ENCODE measurements at places on chromosomes 6 and 20.

GRCh38 chr6:137145421-137145820 lies 28.0 kb downstream of the IL22RA2 start:
- DNase-seq, result no peak

DNA sequence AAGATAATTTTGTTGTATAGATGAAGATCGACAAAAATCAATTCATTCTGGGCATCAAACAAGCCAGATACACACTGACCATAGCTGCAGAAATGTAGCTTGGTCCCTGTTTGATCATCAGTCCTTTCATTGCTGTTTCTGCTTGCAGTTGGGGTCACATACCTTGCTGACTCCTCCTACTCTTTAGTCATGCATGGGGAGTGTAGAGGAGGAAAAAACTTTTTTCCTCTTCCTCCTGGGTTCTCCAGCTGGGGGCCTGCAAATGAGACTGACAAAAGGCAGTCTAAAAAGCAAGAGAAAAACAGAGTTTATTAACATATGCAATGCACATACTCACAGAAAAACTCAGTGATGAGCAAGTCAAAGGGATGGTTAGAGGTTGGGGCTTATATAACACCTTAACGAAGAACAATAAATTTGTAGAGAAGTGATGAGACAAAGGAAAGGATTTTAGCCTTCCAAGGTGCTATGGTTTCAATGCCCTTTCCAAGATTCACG lies 105.8 kb downstream of the QRSL1 start:
- no peak for DNase-seq

DNA sequence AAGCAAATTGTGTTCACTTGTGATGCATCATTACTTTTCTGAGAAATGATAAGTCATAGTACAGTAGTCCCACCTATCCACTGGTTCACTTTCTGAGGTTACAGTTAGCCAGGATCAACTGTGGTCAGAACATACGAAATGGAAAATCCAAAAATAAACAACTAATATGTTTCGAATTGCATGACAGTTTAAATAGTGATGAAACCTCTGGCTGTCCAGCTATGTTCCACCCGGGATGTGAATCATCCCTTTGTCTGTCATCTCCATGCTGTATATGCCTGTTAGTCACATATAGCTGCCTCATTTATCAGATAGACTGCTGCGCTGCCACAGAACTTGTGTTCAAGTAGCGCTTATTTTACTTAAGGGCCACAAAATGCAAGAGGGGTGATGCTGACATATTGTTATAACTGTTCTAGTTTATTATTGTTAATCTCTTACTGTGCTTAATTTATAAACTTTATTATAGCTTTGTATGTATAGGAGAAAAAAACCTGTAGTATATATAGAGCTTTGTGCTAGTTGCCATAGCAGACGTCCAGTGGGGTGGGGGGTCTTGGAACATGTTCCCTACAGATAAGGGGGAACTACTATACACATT lies 29.2 kb downstream of the AFDN start:
- no peak for DNase-seq

GRCh38 chr6:20777801-20778200 lies 243.5 kb downstream of the CDKAL1 start:
- no peak for DNase-seq

- DNase-seq, result no peak
Measured at GRCh38 chr6:115969930-115970273, 90.8 kb downstream of the FRK start.

GRCh38 chr20:36091561-36092397 lies 62.8 kb upstream of the EPB41L1 start:
- DNase-seq, result no peak

- DNase-seq, result no peak
Measured at GRCh38 chr6:36063318-36064060, 35.9 kb downstream of the MAPK14 start.

DNA sequence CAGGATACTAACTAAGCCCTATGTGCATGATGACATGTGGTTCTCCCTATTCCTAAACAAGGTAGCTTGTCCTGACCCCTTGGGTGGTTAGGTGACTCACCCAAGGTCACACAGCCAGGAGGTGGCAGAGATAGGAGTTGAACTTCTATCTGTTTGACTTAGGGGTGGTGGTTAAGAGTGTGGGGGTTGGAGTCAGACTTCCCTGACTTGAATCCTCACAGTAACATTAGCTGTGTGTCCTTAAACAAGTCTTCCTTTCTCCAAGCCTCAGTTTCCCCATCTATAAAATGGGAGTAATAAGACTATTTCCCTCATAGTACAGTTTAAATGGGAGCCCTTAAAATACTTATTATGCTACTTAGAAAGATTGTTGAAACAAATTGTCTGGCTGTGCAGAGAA lies 21.9 kb downstream of the SLC12A5 start:
- no peak for DNase-seq

- DNase-seq, result no peak
Measured at GRCh38 chr6:109298605-109299264, 83.5 kb downstream of the CD164 start.

DNA sequence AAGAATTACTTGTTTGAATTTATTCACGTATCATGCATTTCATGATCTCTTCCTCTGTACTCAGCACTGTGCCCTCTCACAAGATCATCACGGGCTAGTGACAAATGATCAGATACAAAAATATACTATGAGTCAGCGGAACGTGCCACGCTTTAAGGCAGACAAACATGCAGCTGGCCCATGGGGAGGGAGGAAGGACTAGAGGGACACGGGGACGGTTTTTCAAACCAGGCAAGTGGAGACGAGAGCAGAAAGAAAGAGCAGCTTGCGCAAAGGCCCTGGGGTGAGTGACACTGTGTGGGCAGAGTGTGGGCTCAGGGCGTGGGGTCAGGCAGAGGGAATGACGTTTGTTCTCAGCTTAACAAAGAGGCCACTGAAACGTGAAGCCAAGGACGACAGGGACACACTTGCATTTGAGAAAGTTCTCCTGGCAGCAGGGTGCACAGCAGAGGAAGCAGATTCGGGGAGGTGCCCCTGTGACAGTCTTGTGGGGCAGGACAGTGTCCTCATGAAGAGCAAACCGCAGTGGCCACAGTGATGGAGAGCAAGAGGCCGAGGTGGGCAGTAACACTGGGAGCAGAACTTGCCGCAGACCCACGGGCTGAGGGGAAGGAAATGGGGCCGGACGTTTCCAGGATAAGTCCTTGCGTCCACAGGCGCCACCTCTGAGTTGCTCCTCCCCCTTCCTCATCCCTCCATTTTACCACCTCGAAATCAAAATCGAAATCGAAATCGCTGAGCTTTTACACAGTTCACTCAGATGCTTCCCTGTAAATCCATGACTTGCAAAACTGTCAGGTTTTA lies 6.9 kb upstream of the RPS6KA2 start:
- DNase-seq, result no peak

- DNase-seq, result no peak
Measured at GRCh38 chr20:23293689-23294088, 56.9 kb upstream of the NXT1 start.

DNA sequence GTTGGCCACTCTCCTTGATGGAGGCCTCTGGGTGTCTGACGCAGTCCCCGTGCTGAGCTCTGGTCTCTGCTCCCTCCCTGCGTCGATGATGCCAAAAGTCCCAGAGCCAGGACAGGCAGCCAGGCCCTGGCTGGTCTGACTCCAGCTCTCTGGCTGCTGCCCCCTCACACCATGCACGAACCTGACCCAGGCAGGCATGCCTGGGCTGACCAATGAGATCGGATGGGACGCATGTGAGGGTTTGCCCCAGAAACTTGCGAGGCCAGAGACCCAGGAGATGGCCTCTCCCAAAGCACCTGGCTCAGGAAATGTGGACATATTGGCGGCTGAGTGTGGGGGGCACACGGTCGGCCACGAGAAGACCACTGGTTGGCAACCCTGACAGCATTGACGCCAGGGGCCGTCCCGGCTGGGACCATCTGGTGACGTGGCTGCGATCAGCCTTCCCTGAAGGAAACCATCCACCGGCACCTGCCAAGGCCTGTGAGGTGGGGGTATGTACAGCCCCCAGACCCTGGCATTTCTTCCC lies 51.2 kb upstream of the FRMD1 start:
- DNase-seq, result no peak

DNA sequence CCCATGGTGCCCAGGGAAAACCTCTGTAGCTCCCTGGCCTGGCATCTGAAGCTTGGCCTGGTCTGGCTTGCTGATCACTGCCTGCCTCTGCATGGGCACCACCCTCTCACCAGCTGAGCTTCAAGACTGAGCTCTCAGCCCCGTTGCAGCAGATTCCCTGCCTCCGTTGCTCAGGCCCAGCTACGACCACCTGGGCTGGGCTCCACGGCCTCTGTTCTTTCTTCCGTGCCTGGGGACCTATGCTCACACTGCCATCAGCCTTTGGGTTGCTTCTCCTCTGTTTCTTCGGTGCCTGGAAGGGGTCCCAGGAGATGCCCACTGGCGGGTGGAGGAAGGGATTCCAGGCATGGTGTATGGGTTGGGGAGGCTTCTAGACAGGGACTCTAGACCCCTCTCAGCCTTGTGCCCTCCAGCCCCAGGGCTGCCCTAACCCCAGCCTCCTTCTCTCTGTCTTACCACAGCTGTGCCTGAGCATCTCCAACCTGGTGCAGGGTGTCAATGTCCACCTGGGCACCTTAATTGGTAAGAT lies 9.1 kb downstream of the BPIFB2 start:
- DNase-seq, result no peak

- no peak for DNase-seq
Measured at GRCh38 chr20:34004790-34005457, 11.2 kb downstream of the RALY start.

- no peak for DNase-seq
Measured at GRCh38 chr6:157551041-157551832, 170.2 kb downstream of the ZDHHC14 start.

GRCh38 chr6:1217396-1217795 lies 94.5 kb upstream of the FOXQ1 start:
- DNase-seq, result no peak

DNA sequence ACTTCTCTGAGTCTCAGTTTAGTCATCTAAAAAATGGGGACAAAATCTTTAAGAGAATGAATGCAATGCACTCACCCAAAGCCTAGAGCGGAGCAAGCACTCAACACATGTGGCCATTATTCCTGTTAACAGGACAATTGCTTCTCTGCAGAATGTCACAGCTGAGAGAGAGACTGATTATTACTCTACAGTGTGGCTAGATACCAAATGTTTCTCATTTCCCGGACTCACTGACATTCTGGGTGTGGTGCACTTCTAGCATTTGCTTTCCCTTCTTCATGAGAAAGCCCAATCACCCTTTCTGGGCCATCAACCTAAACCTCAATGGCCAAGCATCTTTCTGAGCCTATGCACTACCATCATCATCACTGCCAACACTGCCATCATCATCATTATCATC lies 273.9 kb downstream of the ZNF217 start:
- DNase-seq, result no peak

DNA sequence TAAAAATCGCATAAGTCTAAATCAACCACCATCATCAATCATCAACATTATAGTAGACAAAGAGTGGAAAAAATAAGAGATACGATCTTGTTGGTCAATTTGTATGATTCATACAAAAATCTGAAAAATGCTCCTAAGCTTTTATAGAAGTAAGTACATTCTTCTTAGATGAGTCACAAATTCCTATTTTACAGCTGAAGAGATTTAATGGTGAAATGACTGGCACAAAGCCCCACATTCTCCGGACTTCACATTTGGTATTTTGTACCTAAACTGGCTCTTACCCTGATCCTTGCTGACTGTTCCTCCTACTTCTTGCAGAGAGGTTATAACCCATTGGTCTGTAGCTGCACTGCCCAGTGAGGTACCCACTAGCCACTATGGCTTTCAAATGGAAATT lies 29.9 kb upstream of the PREP start:
- no peak for DNase-seq

GRCh38 chr20:63826753-63827152 lies 4.3 kb downstream of the ZBTB46 start:
- no peak for DNase-seq

DNA sequence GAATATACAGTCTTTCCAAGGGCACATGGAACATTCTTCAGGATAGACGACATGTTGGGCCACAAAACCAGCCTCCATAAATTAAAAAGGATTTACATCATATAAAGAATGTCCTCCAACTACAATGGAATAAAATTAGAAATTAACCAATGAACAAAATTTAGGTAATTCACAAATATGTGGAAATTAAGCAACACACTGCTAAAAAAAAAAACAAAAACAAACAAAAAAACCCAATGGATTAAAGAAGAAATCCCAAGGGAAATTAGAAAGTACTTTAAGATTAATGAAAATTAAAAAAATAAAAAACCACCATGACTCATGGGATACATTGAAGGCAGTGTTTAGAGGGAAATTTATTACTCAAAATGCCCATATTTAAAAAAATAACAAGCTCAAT lies 21.4 kb upstream of the NT5E start:
- DNase-seq, result no peak

- no peak for DNase-seq
Measured at GRCh38 chr6:157865249-157865648, 42.2 kb downstream of the SNX9 start.

GRCh38 chr6:42147138-42147562 lies 4.7 kb upstream of the C6orf132 start:
- DNase-seq, result no peak

DNA sequence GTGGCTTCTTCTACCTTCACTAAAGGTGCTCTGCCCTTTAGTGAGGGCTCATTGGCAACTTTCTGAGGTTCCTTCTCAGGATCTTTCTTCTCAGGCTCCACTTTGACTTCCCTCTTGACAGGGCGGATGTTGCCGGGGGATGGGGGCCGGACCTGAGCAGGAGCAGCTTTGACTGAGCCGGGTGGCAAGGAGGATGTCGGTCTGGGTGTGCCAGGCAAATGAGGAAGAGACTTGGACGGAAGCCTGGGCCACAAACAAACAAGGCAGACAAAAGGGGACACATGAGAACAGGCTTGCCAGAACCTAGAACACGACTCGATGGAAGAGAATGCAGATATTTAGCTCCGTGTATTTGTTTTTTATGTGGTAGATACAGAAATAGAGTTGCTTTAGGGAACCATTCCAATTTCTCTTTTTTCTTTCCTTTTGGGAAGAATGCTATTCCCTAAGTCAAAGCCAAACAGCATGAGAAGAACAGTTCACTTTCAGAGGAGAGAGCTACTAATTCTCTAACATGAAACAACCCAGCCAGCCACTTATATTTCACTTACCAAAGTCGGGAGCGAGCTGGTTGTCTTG lies 76.2 kb upstream of the BCLAF1 start:
- DNase-seq, result no peak

DNA sequence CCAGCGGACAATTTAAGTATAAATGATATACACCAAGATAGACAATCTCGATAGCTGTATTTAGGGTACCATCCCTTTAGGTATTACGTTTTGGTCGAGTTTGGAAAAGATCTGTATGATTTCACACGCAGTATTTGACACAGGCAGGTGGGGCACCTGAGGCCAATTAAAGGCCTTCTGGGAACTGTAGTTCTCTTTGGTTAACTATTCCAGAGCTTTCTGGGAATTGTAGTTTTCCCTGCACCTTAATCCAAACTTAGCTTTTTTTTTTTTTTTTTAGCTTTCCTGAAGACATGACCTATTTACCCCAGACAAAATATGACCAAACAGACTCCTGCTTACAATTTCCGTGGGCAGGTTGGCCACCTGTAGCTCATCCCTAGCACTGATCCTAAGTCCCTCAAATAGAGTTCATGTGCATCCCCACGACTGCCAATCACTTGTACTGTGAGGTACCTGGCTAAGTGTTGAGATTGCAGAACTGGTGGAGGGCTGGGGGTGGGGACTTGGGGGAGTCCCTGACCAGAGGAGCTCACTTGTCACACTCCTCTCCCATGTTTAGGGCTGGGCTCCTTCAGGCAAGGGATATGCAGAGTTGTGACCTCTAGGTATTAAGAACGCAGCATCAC lies 999 bp upstream of the EHMT2 start:
- no peak for DNase-seq

- no peak for DNase-seq
Measured at GRCh38 chr6:85455471-85456026, 5.7 kb downstream of the NT5E start.

Data from NCI-H2107 (cell line).